AG08395 (cell line): ENCODE measurements at places on chromosomes 11 and 22.
A peak's percentile ranks its signal among the peaks of the same experiment; 100 is the strongest.

DNA sequence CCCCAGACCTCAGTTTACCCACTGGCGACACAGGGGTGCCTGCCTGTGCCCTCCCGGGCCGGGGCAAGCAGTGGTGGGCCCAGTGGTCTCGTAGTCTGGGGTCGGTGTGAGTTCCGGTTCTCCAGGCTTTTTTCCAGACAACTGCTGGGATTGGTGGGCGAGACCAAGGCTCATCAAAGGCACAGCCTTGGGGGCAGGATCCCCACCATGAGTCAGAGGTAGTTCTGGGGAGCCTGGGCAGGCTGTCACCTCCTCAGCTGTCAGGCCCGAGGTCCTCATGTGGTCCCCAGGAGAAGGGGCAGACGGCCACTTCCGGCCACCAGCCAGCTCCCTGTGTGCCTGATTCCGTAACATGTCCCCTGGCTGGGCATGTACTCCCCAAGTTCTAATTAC, 827 bp upstream of the MUC2 start:
- DNase-seq = no peak

DNA sequence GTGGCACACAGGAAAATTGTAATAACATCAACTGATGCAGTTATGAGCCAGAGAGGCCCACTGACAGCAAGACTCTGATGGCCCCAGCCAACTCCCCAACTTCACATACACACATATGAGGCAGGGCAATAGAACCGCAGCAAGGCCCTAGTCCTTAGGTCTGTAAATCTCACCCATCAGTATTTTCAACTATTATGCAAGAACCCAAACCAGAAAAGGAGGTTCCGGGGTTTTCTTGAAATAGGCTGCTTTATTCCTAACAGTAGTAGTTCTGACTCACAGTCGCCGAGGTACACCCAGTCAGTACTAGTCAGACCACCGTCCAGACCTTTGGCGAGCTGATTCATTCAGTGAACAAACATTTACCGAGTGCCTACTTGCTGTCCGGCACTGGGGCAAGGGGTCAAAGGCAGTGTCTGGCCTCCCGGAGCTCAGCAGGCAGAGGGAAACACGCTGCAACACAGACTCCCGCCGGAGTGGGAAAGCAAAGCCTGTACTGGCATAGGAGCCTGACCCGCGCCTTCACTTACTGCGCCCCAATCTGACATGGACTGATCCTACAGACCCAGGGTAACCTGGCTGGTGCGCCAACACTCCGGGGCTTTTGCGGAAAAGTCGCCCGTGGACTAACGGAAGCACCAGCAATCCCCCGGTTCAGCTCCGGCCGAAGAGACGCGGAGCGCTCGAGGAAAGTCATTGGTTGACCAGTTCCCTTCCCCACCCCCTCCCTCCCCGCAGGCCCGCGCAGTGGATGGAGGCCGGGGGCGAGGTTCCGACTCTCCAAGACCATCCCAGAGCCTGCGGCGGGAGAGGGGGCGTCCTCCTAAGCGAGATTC, 1.3 kb downstream of the PLEKHA7 start:
- no peak for DNase-seq

DNA sequence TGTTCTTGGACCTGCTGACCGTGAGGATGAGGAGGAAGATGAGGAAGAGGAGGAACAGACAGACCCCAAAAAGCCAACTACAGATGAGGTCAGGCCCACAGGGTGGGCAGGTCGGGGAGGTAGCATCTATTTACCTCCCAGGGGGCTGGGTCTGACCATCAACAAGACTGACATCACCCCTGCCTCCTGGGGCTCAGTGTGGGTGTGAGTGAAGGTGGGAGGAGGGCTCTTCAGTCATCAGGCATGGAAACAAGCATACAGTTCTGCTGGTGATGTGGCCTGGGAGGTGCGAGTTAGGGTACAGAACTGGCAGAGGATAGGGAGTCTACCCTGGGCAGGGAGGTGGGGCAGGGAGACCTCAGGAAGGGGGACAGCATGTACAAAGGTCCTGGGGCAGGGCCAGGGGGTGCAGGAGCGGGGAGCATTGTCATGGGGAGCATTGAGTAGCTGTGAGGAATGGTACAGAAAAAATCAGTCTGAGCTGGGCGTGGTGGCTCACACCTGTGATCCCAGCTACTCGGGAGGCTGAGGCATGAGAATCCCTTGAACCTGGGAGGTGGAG, 8.9 kb downstream of the PLCB3 start:
- no peak for DNase-seq

GRCh38 chr11:35826949-35827348, 116.9 kb upstream of the LDLRAD3 start:
- no peak for DNase-seq

DNA sequence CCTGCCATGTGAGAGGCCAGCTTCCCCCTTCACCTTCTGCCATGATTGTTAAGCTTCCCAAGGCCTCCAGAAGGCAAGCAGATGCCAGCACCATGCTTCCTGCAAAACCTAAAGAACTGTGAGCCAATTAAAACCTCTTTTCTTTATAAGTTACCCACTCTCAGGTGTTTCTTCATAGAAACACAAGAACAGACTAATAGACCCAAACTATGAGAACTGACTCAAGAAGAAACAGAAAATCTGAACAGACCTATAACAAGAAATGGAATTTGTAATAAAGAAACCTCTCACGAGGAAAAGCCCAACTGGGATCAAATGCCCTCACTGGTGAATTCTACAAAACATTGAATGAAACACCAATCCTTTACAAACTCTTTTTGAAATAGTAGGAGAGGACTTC, 12.0 kb downstream of the NPAT start:
- DNase-seq = no peak

GRCh38 chr11:23540101-23540561, 679.9 kb upstream of the CCDC179 start:
- DNase-seq = peak; percentile 56

- DNase-seq = peak; percentile 56
Measured at GRCh38 chr11:33622186-33622585, 78.4 kb downstream of the C11orf91 start.

GRCh38 chr11:6602096-6602940, 1.1 kb downstream of the RRP8 start:
- no peak for DNase-seq

- DNase-seq = no peak
Measured at GRCh38 chr11:71300187-71300586, 47.8 kb upstream of the SHANK2 start.

- no peak for DNase-seq
Measured at GRCh38 chr11:121723246-121723741, 270.5 kb upstream of the SORL1-AS1 start.

- DNase-seq = no peak
Measured at GRCh38 chr11:30861064-30861463, 274.9 kb upstream of the MPPED2 start.

GRCh38 chr11:96260532-96260931, 82.5 kb downstream of the MAML2 start:
- no peak for DNase-seq

DNA sequence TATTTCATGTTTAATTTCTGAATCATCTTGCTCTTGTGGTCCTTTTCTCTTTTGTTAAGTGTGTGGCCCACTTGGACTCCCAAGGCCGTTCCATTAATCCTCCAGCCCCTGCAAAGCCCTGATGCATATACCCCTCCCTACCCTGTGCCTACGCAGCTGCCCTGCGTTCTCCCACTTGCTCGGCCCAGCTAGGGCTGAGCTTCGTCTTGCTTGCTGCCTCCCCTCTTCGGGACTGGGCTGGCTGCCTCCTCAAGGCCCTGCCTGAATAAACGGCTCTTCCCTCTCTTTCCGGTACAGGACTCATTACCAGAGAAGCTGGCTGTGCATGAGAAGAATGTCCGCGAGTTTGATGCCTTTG, 28.5 kb downstream of the ARHGAP1 start:
- no peak for DNase-seq

DNA sequence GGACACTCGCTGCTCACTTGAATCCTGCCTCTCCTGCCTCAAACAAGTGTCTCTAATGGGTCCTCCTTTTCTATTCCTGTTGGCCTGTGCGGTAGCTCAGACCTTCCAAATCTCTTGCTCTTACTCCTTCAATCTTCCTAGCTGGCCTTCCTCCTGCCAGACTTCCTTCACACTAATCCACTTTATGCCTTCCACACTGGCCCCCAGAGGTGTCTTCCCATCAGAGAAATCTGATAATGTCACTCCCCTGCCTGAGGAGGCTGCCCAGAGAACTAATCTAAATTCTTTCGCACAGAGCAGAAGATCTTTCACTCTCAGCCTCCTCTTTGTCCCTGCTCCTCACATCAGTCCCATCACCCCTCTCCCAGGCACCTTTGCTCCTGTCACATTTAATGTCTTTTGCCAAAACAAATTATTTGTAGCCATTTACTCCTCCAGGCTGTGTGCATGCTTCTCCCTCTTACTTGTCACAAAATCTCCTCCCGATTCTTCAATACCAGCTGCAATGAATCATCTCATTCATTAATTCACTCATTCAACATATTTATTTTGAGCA, 175.7 kb downstream of the MAML2 start:
- DNase-seq = no peak

DNA sequence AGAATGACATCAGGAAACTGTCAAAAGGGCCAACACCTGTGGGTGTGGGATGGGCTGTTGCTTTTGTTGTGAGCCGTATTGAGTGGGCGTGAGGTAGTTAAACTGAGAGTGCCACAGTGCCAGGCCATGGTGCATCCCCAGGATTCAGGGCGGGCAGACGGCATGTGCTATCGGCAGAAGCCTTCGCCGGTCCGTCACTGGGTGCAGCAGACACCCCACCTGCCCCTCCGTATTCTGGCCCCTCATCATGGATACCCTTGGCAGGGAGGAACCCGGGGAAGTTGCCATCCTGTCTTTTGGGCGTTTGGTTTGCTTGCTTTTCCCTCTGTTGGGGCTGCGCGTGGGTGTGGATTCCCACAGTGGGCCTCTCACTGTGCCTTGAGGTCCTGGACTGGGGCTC, 27.5 kb downstream of the ST14 start:
- DNase-seq = no peak

- DNase-seq = no peak
Measured at GRCh38 chr11:119673759-119674336, 55.2 kb downstream of the NECTIN1 start.

GRCh38 chr11:126808296-126808695, 192.3 kb downstream of the KIRREL3 start:
- no peak for DNase-seq

DNA sequence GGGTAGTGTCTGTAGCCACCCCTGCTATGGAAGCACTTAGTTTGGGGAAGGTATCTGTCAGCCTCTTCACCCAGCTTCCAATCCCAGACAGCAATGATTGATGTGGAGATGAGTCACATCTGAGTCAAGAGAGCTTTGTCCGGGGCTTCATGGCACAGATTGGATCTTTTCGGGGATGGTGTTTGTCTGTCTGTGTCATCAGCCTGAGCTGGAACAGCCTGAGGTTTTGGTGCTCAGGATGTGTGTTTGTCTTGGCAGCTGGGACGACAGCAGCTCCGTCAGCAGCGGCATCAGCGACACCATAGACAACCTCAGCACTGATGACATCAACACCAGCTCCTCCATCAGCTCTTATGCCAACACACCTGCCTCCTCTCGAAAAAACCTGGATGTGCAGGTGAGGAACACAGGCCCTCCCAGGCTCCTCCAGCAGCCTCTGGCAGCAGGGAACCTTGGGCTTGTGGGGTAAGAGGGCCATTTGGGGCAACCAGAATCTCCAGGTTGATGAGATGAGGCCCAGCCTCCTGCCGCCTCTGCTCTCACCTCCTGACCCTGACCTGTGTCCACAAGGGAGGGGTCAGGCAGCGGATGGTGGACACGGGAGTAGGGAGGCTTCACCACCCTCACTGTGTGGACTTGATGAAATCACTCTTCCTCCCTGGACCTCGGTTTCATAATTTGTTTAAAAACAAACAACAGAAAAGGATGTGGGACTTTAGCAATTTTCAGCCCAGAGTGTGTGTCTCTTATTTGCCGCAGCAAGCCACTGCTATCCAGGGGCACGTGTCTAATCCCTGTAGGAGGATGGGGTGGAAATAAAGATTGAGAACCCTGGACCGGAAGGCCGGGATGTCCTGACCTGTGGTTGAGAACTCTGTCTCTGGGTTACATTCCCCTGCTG, 124.3 kb downstream of the DBX1 start:
- DNase-seq = peak; percentile 89

DNA sequence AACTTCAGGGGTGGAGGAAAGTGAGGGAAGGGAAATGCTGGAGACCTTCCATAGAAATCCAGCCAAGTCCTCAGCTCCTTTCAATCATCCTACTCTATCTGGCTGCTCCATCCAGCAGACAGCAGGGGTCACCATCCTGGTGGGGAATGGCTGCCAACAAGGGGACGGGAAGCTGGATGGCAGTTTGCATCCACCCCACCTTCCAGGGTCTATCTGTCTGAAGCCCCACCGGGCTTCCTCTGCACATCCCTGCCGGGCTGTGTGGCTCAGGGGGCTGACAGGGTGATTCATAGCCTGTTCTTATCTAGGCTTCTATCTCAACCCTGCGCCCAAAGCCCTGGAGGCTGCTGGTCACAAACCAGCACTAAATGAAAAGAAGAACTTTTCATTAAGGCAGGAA, 1.1 kb downstream of the SYTL2 start:
- DNase-seq = peak; percentile 9

- DNase-seq = peak; percentile 43
Measured at GRCh38 chr11:121839781-121840180, 276.2 kb downstream of the BLID start.
